ENCODE measurements at places on chromosomes 13 and 19.

DNA sequence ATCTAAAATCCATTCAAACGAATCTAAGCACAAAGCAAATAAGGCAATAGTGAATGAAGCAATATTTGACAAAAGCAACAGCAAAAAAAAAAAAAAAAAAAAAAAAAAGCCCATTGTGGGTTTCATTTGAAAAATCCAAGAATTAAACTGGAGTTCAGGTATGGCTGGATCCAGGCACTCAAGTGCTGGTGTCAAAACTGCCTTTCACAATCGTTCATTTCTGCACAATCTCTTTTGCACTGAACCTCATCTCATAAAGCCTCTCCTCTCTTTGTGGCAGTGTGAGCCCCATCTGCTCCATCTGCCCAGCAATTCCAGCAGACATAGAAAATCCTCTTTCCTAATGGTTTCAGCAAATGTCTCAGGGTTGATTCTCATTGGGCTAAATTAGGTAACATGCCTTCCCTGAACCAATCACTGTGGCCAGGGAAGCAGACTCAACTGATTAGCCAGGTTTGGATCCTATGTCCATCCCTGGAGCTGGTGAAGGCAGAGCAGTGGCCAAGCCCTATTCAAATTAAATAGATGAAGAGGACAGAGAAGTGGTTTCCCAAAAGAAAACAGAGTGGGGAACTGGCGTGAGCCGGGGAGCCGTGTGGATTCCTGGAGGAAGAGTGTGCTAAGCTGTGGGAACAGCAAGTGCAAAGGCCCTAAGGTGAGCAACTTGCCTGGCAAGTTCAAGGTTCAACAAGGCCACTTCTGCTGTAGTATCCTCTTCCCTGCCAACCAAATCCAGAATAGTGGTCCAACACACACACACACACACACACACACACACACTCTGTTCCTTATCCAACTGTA lies 1.2 kb upstream of the HIF3A start:
- no peak for DNase-seq

DNA sequence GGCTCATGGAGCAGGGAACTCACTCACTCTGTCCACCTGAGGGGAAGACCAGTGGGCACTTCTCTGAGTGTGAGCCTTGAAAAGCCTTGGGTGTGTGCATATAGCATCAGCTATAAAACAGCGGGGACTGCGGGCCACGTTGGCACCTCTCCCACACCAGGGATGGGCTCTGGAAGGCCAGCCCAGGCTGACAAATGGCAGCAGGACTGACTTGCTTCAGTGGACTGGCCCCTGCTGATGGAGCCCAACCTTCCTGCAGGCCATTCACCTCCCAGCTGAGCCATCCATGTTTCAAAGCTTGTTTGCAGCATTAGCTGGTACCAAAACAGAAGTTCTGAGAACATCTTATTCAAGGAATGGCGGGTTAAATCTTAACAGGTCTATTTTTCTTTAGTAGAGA lies 21.0 kb downstream of the TSHZ3 start:
- no peak for DNase-seq

DNA sequence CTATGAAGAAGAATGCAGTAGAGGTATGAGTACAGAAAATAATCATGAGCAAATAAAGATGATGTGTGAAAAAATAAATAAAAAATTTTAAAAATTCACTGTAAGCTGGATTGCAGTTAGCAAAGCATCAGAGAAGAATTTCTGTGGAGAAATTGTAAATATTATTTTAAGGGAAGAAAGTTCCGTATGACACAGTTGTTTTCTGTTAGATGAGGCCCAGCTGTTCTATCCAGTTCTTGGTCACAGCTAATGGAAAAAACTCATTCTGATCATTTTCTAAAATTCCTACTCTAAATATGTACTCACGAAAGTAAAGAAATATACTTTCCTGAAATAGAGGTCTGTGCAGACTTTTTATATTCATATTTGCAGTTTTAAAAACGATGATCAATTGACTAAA lies 578.8 kb downstream of the DCT start:
- DNase-seq = no peak

GRCh38 chr19:4194353-4194752 lies 11.9 kb downstream of the ANKRD24 start:
- no peak for DNase-seq

GRCh38 chr19:10044390-10044789 lies 31.1 kb downstream of the RDH8 start:
- no peak for DNase-seq

GRCh38 chr13:85797311-85797710 lies 1.9 kb downstream of the SLITRK6 start:
- DNase-seq = no peak

GRCh38 chr13:30835442-30835841 lies 70.6 kb upstream of the MEDAG start:
- no peak for DNase-seq

- peak; percentile 65 for DNase-seq
Observed at GRCh38 chr19:19459707-19460251, 54.3 kb downstream of the GATAD2A start.

DNA sequence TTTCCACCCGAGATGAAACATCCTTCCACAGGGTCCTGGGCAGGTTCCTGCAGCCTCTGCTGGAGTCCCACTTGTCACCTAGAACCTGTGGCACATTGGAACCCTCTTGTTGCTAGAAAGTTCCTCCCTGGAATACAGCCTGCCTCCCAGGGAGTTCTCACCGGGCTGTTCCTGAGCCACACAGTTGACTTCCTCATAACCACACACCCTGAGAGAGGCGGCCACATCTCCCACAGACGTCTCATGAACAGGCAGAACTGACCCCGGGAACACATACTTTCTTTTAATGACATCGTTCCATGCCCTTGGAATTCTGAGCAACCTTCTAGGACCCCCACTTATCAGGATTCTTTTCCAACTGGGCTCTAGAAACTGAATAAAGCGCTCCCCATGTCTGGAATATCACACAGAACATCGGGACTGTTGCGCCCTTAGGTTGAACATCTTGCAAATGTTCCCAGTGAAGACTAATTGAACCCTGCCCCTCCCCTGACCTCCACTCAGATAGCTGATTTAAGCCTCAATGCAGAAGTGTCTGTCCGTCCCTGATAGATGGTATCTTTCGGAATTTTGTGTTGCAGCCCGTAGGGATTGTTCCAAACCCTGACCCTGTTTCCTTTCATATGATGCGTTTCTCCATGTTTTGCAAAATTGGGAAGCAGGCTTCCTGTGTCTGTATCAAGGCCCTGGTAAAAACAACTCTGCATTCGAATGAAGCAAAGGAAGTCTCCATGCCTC lies 91.1 kb downstream of the RAB20 start:
- no peak for DNase-seq

- no peak for DNase-seq
Observed at GRCh38 chr13:49812812-49813211, 20.3 kb upstream of the KPNA3 start.
